ENCODE measurements at places on chromosomes 11 and 22.

DNA sequence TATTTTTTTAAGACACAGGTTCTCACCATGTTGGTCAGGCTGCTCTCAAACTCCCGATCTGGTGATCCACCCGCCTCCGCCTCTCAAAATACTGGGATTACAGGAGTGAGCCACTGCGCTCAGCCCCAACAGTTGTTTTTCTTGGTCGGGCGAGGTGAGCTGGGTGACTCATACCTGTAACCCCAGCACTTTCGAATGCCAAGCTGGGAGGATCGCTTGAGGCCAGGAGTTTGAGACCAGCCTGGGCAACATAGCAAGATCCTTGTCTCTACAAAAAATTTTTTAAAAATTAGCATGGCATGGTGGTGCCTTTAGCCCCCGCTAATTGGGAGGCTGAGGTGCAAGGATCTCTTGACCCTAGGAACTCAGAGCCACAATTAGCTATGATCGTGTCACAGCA lies 7.0 kb upstream of the NF2 start:
- DNase-seq: no peak

DNA sequence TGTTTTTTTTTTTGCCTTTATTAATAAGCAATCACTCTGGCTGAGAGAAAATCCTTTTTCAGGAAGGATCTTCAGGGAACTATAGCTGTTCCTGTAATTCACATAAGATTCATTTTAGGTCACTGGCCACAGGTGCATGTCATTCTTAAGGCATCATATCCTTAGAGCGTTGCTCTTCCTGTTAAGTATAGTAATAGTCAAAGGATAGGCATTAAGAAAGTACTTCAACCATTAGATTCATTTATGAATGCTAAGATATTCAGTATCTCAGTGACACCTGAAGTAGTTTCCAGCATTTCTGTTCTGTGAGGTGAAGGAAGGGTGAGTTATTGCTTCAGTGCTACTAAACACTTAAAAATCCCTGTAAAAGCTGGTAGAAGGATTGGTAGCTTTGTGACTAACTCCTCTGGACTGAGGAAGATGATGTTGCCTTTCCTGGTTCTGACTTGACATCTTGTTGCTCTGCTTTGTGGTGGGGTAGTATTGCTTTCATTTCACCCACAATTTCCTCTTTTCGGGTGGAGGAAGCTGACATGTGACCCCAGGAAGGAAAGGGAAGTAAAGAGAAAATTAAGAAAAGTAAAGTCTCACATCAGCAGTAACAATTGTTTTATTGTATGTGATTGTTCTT lies 34.7 kb downstream of the RNF169 start:
- peak; percentile 47 for DNase-seq

DNA sequence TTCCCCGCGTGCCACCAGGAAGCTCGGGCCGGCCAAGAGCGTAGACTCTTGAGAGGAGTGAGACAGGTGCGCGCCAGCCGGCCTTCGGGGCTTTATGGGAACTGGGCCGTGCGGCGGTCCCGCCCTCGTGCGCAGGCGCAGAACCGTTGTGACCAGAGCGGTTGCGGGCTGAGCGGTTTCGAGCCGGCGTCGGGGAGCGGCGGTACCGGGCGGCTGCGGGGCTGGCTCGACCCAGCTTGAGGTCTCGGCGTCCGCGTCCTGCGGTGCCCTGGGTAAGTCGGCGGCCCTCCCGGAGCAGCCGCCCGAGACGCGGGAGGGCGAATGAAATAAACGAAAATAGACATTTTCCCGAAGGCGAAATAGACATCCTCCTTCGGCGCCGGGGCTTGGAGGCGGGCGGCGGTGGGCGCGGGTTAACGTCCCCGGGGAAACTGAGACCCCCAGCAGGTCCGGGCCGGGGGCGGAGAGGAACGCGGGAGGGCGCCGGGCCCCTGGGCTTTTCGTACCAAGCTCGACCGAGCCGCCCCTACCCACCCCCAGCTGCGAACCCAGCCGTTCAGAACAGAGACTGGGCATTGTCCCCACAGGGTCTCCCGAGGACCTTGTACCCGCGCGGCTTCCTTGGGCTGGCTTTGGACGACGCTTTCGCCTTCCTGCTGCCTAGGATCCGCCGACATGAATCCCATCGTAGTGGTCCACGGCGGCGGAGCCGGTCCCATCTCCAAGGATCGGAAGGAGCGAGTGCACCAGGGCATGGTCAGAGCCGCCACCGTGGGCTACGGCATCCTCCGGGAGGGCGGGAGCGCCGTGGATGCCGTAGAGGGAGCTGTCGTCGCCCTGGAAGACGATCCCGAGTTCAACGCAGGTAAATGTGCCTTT lies at the start of gene ASRGL1:
ASRGL1 (plus strand) TSS at position 146 of the 879 bp plus-strand sequence; CDS start at position 676, 530 bp downstream.
- peak; percentile 92 for DNase-seq

- no peak for DNase-seq
Measured at GRCh38 chr11:76615950-76616349, 54.6 kb downstream of the LRRC32 start.

GRCh38 chr11:15890031-15890713 lies 466.2 kb downstream of the SOX6 start:
- DNase-seq: no peak

Measured in HT-29 (cell line).